ENCODE measurements at places on chromosomes 3 and 15.
A peak's percentile ranks its signal among the peaks of the same experiment; 100 is the strongest.

DNA sequence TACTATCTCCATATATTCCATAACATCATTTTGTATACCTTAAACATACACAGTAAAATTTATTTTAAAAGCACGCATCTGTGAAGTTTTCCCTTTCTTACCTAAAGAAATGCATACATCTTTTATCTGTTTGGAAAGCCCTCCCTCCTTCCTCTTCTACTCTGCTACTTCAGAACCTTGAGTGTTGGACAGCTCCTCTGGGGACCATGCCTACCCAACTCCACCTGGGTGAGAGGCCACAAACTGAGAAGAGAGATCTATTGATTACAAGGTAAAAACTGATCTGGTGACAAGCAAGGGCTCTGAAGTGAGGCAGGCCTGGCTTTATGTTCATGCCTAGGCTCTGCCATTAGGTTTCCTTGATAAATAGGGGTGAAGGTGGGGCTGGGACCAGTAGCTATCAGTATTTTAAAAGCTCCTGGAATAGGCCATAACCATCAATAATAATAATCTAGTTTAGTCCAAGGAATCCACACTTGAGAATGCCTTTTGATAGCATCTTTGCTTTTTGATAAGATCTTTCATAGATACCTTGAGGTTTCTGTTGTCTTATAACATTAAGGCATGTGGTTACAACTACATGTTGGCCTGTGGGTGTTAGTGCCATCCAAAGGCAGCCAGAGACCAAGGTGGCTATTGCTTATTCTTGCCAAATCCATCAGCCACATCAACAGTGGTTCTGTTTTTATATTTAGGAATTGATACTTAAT, 148.8 kb downstream of the KCNMB2 start:
- peak; percentile 17 for DNase-seq

- DNase-seq = no peak
Measured at GRCh38 chr3:141795276-141795675, 32.1 kb downstream of the GRK7 start.

GRCh38 chr15:95162967-95163531, 931.7 kb downstream of the MCTP2 start:
- DNase-seq = no peak

GRCh38 chr3:174168538-174169254, 690.4 kb upstream of the NAALADL2 start:
- DNase-seq = no peak

GRCh38 chr3:167989066-167989465, 106.7 kb downstream of the GOLIM4 start:
- no peak for DNase-seq

DNA sequence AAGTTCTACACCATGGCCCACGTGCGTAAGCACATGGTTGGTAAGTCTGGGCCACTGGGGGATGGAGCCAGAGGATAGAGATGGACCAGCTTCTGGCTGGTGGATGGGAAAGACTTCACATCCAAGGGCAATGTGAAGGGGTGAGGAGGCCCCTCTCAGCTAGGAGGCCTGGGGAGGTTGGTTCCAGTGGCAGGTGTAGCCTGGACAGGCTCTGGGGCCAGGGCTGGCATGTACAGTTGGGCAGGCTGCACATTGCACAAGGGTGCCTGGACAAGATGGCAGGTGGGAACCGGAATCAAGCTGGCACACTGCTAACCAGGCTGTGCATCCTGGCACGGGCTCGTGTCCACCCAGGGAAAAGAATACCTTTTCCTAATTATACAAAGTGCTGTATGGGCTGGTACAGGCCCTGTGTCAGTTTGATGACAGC, 8.1 kb downstream of the ZBTB47 start:
- DNase-seq = no peak

GRCh38 chr3:159322322-159322939, 520.6 kb downstream of the MFSD1 start:
- peak; percentile 41 for DNase-seq

DNA sequence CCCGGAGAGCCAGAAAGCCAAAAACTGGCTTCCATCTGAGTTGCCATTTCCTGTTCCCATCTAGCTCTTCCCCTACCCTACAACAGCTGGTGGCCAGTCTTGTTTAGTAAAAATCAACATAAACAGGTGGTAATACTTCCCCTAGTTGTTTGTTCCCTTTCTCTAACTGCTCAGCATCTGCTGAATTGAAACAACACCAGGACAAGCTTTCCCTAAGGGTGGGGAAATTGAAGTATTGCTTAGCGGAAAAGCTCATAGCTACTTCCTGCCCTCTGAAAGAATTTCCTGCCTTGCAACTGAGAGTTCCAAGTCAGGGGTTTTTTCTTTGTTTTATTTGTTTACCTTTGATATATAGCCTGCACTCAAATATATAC, 66.8 kb downstream of the HMG20A start:
- DNase-seq = no peak

DNA sequence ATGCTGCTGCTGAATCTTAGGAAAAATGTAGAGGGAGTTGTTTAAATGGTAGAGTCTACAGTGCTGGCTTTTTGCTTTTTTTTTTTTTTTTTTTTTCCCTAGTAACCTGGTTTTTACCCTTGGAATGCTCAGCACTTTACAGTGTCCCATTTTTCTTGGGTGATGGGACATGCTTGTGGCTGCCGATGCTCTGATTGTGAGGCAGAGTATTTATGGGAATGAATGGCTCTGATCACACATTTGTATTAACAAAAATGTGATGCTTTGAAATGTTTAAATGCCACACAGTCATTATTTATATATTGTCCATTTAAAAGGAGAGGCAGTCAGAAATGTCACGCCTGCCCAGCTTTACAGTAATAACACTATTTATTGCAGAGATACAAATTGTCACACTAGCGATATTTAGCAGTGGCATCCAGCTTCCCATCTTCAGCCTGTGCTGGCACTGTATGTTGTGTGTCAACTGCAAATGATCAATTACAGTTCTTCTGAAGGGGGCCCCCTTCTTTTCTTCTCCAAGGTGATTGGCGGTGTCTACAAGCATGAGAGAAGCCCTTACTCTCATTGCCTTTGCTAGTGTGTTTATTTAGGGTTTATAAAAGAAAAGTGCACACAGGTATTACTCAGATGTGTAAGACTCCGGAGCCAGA, 30.9 kb upstream of the IGF1R start:
- DNase-seq = no peak

DNA sequence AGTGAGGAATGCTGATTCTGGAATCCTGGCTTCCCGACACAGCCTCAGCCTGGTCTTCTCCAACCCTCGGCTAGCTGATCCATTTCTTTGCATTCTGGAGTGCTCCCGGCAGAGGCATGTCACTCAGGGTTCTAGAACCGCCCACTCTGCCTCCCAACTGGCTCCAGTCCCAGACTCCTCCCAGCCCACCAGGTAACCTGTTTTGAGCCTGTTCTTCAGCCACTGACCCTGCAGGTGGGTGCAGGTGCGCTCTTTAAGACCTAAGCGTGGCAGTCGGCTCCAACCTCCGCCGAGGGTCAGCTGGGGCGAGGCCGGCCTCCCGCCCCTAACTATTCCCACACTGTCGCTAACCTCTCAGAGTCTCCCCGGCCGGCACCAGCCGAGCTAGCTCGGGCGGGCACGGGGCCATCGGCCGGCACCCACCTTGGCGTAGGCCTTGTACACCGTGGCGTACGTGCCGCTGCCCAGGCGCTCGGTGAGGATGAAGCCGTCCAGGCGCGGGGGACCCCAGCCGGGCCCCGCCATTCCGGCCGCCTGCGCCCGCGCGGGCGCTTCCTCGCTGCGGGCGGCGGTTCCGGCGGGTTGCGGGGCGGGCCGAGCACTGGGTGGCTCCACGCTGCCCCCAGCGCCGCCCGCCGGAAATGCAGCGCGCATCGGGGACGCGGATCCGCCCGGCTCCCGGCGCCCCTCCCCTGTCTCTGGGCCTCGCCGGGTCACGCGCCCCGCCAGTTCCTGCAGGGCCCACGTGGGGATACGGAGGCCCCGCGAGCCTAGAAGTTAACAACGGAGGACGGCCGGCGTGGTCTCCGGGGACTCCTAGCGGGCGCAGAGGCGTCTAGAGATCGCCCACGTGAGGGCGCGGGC, at the start of gene ULK3:
Gene ULK3, minus strand, starts transcription at position 576 of the 864 bp plus-strand sequence. Its CDS starts 51 bp downstream, at position 525.
- DNase-seq = peak; percentile 94

DNA sequence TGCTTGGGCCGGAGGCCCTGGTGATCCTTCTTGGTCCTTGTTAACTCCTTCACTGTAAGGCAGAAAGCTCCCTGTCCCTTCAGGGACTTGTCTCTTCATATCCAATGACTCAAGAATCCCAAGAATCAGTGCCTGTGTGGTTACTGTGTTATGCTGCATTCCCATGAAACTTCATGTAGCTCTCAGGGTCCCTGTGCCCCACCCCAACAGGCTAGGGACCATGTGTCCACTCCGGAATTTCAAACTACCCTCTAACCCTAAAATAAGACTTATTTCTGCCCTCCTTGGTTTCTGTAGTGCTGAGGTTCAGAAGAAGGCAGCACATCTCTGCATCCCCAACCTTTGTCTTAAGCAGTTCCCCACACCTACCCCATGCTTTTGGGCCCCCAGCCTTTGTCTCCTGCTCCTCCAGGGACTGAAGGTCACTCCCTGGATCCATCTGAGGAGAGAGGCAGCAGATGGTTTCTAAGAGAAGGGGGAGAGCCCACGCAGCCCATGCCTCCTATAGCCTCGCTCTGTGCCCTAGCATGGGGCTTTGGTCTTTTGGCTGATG, 531 bp upstream of the MAP1A start:
- no peak for DNase-seq

- DNase-seq = no peak
Measured at GRCh38 chr3:45715945-45716344, 26.7 kb downstream of the SACM1L start.

- no peak for DNase-seq
Measured at GRCh38 chr3:72800869-72801268, 47.4 kb downstream of the SHQ1 start.

- DNase-seq = peak; percentile 68
Measured at GRCh38 chr3:196712514-196713413, 587 bp downstream of the PIGX start.

DNA sequence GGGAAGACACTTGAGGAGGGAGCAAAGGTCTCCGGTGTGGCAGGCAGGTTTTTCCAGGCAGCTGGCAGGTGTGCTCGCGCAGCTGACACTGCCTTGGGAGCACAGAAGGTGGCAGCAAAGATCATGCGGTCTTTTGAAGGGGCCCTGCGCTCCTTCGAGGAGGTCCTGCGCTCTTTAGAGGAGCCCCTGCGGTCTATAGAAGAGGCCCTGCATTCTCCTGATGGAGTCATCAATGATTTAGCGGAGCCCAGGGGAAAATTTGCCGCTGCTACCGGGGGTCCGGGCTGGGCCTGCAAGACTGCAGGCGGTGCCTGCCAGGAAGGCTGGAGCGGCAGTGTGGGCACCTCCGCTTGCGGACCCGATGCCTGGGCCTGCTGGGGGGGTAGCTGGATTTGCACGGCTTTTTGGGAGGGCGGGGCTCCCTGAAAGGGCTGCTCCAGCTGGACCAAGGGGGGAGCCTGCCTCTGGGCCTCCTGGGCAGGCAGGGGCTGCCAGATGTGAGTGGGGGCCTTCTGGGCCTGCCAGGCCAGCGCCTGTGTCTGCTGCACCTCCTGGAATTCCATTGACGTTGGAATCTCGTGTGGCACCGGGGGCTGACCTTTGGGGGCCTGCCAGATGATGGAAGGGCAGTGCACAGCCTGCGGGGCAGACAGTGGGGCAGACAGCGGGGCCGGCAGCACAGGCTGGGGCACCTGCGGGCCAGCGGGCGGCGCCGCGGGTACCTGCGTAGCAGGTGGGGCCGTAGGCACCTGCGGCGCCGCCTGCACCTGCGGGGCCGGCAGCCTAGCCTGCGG, 2.1 kb downstream of the MAGEL2 start:
- no peak for DNase-seq

DNA sequence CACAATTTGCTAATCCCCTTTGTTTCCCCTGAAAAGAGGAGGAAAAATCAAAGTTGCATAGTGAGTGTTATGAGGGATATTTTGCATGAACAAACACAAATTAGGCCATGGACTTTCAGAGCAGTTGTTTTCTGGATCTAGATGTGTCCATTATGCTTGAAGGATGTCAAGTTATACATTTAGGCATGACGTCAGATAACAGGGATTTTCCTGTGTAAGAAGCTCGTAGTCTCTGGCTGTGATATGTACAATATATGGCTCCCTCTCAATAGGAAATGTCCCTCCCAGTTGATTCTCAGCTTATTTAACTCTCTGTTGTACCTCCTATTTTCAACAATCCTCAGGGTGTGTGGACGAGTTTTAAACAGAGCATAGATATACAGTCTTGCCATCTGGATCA, 171.0 kb downstream of the RBMS3 start:
- no peak for DNase-seq

- no peak for DNase-seq
Measured at GRCh38 chr15:66936109-66936860, 129.1 kb upstream of the SMAD3 start.

DNA sequence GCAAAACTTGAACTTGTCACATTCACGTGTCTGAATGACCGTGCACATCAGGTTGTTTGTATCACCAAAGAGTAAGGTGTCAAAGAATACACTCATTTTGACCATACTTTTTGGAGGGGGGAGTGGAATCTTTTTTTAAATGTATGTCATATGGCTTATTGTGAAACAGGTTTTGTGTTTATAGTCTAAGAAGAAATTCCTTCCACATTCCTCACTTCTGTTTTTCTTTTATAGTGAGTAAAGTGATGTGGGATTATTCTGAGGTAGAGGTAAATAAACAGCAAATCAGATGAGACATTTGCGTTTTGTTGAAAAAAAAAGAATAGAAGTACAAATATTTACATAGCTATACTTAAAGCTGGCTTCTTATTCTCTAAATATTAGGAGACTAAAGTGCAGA, 33.0 kb downstream of the SRP14 start:
- DNase-seq = no peak

GRCh38 chr3:185253645-185254410, at the start of gene EHHADH:
Gene EHHADH, minus strand, starts transcription at chr3:185254049. Its CDS starts 27 bp downstream, at chr3:185254022.
- DNase-seq = peak; percentile 89

GRCh38 chr15:91472316-91472756, 372.3 kb downstream of the SV2B start:
- peak; percentile 47 for DNase-seq

DNA sequence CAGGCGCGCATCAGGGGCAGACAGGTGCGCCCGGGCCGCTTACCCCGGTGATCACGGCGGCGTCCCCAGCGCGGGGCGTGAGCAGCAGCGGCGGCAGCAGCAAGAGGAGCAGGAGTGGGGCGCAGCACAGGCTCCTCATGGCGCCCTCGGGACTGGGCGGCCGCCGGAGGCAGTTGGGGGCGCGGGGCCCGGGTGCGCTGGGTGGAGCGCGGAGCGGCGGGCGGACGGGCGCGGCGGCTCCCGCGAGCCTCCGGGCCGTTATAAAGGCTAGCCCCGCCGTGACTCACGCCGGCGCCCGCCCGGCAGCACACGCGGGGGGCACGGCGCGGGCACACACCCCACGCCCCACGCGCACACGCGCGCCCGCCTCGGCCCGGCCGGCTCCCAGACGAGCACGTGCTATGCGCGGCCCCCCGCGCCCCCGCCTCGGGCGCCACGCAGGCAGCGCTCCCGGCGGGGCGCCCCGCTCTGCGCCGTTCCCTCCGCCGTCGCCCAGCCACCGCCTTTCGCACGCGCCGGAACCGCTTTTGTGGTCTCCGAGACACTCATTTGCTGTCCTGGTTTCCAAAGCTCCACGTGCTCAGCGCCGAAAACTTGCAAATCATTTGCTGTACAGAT, at the start of gene PROK2:
Gene PROK2, minus strand, starts transcription at position 235 of the 618 bp plus-strand sequence. Its CDS starts 96 bp downstream, at position 139.
- DNase-seq = peak; percentile 61

DNA sequence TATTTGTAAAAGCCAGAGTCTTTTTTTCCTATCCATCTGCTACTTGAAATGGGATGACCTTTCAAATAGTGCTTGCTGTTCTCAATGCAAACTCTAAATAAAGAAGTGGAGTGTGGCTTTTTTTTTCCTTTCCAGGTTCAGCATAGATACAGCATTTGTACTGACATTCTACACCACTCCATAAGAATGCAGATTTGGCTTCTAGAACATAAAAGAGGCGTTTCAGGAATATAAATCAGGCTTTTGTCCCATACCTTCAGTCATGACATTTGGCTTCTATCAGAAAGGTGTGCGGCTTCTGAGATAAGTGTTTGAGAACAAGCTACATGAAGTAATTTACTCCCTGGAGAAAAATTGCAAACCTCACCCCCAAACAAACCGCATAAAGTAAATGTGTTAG, 553.1 kb downstream of the FHIT start:
- no peak for DNase-seq
